Thoracic aorta (tissue), 2 donors: ENCODE measurements at places on chromosomes 2 and 18. TPM values are rescaled to one million over a fixed set of nuclear protein-coding genes. Genes with fewer than 3 reads are reported as not detected.

DNA sequence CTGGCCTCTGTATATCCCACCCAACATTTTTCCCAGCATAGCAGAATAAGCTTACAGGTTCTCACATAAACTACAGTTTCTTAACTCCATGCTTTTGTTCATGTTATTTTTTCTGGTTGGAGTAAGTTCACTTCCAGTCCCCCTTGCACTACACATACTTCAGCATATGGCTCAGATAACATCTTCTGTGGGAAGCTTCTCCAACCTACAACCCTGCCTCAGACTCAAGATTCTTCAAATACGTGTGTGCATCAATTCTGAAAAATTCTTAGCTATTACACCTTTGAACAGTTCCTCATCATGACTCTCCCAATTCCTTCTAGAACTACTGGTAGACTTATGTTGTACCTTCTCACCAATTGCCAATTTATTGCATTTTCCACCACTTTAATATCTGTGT is 7.5 kb upstream of the CPLX4 start:
- no peak for DNase-seq

DNA sequence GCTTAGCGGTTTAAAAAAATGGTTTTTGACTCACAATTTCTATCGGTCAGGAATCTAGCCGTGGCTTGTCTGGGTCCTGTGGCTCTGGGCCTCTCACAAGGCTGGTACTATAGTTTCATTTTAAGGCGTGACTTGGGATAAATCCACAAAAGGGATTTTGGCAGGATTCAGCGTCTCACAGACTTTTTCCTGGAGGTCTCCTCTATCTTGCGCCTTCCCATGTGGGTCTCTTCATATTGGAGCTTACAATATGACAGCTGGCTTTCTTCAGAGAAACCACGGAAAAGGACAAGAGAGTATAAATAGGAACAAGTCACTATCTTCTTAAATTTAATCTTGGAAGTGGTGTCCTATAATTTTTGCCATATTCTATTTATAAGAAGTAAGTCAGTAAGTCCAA is 250.5 kb downstream of the DSC3 start:
- DNase-seq = no peak

DNA sequence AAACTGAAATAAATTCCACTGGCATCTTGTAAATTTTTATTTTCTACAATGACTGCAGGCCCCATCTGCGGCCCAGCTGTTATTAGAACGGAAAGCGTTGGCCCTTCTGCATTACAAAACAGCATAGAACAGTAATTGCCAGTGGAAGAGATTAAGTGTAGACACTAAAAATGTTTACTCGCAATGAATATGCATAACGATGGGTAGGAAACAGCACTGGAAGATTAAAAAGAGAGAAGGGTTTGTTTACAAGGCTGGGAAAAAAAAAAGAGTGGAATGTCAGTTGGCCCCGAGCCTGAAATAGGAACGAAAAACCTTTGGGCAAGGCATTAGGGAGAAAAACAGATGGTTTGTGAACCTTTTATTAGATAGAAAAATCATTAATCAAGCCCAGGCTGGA is 275.9 kb upstream of the TCF4 start:
- DNase-seq = no peak

DNA sequence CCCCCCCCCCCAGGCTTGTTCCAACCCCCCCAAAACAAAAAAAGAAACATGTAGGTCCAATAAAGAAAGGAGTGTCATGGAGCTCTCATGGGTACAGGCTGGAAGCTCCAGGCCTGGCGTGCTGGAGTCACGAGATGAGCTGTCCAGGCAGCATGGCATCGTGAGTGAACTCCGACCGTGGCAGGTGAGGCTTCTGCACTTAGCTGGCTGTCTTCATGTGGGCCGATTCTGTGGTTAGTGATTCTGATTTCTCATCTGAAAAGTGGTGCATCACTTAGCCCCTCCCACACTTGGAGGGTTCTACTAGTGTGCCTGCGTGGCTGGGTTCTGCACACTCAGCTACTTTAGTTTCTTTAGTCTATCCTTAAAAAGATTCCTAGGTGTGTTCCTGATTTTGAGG is 126.4 kb upstream of the MGAT5 start:
- no peak for DNase-seq

DNA sequence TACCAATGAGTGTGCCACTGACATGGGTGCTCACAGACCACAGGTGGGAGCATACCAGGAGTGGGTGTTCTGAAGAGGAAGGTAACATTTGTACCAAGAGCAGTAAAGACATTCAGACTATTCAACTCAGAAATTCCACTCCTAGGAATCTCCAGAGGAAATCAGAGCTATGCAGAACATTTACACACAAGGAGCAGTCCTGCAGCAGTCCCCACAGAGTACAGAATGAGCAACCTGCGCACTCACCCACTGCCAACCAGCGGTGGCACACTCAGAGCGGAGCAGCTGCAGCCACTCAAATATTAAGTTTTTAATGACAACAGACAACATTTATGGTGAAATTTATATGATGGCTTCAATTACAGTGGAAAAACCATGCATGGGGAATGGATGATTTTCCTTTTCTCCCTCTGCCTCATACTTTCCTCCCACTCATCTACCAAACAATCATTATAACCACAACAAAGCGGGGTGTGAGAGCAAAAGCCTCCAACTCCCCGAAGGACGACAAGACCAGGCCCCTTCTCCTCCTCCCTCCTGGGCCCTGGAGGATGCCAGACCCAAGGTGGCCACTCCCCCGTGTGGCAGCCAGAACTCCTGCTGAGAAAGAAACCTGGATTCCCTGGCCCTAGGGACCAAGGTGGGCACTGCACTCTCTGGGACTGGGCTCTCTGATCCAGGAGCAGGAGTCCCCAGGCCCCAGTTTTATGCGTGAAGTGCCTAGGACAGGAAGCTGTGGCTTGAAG is 5.4 kb downstream of the HS6ST1 start:
- no peak for DNase-seq

- no peak for DNase-seq
Observed at GRCh38 chr18:45060102-45060501, 379.4 kb downstream of the SETBP1 start.

- no peak for DNase-seq
Observed at GRCh38 chr18:21205695-21206094, 36.3 kb upstream of the GREB1L start.

DNA sequence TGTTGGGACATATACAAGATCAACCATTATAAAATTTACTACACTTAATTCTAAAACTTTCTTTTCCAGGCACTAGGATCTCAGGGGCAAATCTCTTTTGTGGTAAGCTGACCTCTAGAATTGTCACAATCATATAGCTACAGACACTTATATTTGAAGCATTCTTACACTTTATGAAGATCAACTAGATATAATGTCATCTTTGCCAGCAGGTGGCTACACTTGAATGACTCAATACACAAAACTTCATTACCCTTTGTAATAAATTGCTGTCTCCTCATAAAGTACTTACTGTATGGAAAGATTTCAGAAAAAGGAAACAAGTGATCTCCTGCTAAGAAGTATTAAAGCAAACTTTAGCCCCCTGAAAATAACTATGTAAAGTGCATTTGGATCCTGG is 77.8 kb downstream of the RDH14 start:
- DNase-seq = no peak

DNA sequence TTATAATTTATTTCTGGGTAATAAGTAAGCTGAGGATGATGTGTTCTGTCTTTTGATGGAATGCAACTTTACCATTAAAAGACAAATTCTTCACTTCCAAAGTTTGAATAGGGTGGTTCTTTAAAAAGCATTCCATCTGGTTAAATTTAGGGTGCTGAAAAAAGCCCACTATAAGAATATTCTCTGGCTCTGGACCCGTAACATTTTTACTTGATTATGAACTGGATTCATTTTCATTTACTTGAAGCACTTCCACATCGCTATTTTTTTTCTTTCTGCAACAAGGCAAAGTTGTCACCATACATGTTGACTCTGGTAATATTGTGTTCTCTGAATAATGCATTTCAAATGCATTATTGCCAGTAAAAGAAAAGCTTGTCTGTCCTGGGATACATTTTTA is 344.6 kb downstream of the SATB2 start:
- no peak for DNase-seq

DNA sequence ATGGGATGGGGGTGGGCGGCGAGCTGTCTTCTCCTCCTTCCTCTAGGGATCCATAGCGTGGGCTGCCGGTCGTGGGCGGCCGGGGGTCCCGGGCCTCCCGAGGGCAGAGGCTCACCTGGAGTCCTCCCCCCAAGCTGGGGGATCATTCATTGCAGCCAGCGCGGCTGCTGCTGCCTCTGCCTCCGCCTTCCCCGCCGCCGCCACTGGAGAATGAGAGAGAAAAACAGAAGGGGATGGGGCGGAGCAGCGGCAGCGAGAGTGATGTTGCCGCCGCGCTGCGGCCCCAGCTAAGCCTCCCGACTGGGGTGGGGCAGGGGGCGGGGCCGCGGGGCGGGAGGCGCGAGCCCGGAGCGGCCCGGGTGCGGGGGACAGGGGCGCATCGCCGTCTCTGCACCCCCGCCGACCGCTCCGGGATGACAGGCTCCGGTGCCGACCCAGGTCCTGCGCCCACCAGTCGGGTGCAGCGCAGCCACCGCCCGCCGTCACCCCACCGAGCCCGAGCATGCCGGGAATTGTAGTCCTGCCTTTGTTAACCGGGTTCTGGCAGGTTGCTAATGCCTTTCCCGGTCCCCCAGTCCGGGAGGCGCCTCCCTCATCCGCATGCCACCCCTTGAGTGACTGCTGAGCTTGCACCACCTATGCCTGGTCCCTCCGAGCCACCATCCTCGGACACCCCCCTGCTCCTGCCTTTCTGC is at the start of gene KIF3C:
Gene KIF3C (minus strand): TSS at position 225 of the 695 bp plus-strand sequence. CDS start 580 bp downstream, outside the sequence.
- DNase-seq = no peak

GRCh38 chr2:130185896-130186295 is 3.8 kb downstream of the MZT2B start:
- no peak for DNase-seq

DNA sequence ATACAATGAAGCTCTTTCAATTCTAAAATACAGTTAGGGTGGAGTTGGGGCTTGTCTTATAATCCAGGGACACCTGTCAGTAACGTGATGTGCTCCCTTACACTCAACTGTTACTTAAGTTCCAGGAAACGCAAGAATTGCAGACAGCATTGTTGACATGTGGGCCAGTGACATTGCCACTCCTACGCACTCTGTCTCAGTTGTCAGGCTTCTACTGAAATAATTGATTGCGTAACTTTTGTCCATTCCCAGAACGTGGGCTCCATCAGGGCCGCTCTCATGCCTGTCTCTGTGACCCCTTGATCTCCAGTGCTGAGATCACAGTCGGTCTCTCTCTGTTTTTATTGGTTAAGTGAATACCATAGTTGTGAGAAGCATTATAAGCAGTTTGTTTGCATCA is 487.8 kb downstream of the GALR1 start:
- DNase-seq = no peak

DNA sequence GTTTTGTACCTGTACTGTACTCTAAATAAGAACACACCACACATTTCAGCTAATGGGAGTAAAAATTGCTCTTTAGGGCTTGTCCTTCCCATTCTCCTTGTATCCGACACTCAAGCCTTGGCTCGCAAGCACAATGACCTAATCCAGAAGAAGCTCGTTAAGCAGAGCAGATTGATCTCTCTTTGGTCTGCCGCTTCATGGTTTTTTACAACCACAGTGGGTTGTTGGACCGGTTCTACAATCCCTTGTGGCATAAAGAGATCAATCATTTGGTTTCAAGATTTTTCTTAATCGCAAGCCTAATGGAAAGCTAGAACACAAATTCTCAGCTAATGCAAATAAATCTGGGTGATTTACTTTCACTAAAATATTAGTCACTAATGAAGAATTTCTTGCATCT is 662.1 kb downstream of the LRP1B start:
- DNase-seq = no peak

DNA sequence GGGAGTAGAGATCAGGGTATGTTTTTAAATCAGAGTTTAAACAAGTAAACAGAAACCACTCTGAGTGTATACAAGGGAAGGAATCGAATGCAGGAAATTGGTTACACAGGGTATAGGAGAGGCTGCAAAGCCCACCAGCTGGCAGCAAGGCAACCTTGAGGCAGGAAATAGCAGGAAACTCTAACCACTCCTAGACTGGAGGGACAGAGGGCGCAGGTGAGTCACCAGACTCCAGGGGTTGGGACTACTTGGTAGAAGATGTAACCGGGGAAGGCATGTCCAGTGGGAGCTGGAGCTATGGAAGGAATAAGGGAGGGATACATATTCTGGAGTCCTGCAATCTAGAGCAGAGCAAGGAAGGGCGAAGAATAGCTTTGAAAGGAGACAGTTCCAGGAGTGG is 152.3 kb downstream of the MEIS1 start:
- no peak for DNase-seq

DNA sequence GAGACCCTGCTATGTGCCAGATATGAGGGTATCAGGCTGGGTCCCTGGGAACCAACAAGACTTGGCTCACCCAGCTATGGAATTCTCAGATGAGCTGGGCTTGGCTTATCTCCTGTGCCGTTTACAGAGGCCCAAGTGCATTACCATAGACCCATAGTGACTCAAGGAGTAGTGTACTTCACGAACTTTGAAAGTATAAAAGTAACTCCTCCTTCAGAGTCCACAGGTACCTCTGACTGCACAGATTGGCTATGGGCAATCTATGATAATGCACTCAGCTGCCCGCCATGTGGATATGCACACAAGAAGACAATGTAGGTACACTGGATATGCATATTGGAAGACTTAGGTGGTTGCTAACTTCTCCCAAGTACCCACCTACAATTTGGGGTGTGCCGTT is 78.4 kb downstream of the QPCT start:
- DNase-seq = no peak

- no peak for DNase-seq
Observed at GRCh38 chr2:172742931-172743540, 7.4 kb downstream of the RAPGEF4 start.

- no peak for DNase-seq
Observed at GRCh38 chr2:47720559-47720958, 62.4 kb upstream of the MSH6 start.

GRCh38 chr2:197121255-197121654 is 189.3 kb downstream of the ANKRD44 start:
- DNase-seq = no peak

The CHRND gene
- not detected for total RNA-seq

The PDK1 gene
- total RNA-seq = 15.7 TPM

The SETBP1 gene
- 39.3 TPM for total RNA-seq

The TMEM198 gene
- 3.9 TPM for total RNA-seq

The CRYBA2 gene
- not detected for total RNA-seq

The ASB18 gene
- total RNA-seq = not detected

The KYNU gene
- total RNA-seq = 14.3 TPM

The CFAP65 gene
- total RNA-seq = not detected

The CABLES1 gene
- 28.7 TPM for total RNA-seq

The CGREF1 gene
- total RNA-seq = 18.8 TPM
